ENCODE measurements at places on chromosomes 5 and 9.
A peak's percentile ranks its signal among the peaks of the same experiment; 100 is the strongest.

GRCh38 chr9:7970681-7971330, 171.2 kb upstream of the DMAC1 start:
- no peak for DNase-seq

DNA sequence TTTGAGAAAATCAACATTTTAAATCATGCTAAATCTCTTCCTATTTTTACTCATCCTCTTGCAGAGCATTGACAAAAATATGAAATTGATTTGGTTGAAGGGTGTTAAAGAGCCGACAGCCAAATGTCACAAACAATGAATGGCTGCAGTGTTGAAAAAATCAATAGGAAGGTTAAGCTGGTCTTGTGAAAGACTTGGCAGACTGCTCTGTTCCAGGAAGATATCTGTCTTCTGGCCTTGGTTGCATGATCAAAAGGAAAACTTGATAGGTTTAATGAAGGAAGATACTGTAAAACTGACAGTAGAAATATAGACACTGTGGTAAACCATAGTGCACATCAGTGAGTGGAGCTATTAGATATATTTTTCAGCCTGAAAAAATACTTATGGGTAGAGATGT, 103.6 kb downstream of the PBX3 start:
- no peak for DNase-seq

- DNase-seq = no peak
Measured at GRCh38 chr5:5145651-5146529, 5.8 kb downstream of the ADAMTS16 start.

- no peak for DNase-seq
Measured at GRCh38 chr5:73917433-73917832, 291.4 kb downstream of the ARHGEF28 start.

DNA sequence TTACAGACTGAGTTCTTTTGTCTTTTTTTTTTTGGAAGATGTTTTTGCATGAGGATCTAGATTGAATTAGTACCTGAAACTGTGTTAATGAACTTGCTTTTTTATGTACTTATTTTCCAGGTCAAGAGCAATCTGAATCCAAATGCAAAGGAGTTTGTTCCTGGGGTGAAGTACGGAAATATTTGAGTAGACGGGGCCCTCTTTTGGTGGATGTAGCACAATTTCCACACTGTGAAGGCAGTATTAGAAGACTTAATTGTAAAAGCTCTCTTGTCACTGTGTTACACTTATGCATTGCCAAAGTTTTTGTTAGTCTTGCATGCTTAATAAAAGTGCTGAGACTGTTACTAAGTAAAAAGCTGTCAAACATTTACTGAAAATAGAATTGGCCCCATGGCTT, 14.5 kb downstream of the SLC23A1 start:
- DNase-seq = no peak

GRCh38 chr9:7974335-7974960, 174.9 kb upstream of the DMAC1 start:
- DNase-seq = no peak

- no peak for DNase-seq
Measured at GRCh38 chr5:80072103-80073073, 37.2 kb downstream of the THBS4 start.

DNA sequence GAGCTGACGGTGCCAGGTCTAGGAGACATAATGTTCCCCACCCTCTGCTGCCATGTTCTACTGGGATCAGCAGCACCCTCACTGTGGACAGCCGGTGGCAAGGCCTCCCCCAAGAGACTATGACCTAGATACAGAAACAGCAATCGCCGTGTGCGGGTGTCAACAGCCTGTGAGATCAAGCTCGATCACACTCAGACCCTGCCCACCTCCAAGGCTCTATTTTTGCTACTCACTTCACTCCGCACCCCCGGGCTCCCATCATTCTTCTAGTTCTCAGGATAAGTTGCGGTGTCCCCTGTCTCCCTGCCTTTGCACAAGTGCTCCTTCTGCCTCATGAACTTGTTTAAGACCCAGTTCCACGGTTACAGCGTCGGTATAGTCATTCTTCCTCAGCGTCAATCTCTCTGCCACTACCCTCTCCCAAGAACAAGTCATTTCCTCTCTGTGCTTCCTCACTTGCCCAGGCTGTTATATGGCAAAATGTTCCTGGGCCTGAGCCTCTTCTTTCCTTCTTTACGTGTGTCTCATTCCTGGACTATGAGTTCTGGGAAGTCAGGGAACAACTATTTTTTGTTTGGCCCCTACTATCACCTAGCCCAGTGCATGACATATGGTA, 5.4 kb upstream of the DOCK8 start:
- no peak for DNase-seq

DNA sequence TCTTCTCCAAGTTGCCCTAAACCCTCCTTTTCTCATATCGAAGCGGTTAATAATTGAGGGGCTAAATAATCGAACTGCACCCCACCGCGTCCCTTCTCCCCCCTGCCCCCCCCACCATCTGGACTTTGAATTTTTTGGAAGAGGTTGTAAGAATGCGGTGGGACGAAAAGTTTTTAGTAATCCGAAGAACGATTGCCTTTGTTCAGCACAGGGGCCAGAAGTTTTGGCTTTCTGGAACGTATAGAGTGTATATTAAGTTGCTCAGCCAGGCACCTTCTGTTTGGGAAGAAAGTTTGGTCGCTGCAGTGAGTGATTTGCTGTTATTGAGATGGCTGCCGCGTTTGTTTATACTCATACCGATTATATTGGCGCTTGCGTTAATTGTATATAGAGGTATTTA, 518 bp downstream of the ERBIN start:
- no peak for DNase-seq

DNA sequence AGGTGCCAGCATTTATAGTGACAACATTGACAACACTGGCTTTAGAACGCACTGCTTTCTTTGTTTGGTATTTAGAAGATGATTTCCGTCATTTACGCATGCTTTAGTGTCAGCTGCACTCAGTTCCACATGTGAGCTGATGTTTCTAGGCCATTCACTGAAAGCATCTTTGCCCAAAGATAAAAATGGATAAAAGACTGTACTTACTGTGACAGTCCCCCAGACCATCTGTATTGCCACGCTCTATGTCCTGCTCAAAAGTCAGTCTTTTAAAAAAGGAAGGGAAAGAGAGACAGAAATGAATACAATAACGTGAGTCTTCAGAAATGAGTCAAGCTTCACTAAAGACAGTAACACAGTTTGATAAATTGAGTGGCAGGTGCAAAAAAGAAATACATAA, 99.3 kb downstream of the SEMA6A start:
- no peak for DNase-seq

DNA sequence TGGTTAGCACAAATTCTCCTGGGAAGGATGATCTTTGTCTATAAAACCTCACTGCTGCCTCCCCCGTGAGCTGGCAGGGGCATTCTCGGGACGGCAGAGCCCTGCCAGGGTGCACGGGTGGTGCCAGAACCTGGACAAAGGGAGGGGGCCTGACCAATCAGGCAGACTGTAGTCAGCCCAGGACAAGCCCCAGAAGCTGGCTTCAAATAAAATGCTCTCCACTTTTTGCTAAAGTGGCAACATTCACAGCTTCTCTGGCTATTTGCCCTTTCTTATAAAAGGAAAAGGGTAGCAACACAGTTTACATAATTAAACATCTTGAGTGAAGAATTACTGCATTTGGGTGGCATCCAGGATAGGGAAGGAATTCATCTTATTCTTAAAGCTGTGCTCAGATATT, 14.4 kb downstream of the IL9 start:
- no peak for DNase-seq

- no peak for DNase-seq
Measured at GRCh38 chr5:142939884-142940283, 169.7 kb downstream of the ARHGAP26 start.

DNA sequence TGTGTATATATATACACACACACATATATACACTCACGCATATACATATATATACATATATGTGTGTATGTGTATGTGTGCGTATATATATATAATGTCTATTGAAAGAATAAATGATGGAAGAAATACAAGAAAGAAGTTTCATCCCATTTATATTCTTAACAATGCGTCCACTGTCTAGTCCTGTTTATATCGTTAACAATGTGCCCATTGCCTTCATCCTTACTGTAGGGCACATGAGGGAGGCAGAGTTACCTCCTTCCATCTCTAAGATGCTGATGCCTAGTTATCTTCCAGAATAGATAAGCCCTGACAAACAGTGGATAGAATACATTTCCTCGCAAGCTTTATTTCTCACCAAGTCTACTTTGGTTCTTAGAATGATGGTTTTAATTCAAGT, 389.8 kb upstream of the SEMA6A start:
- no peak for DNase-seq

DNA sequence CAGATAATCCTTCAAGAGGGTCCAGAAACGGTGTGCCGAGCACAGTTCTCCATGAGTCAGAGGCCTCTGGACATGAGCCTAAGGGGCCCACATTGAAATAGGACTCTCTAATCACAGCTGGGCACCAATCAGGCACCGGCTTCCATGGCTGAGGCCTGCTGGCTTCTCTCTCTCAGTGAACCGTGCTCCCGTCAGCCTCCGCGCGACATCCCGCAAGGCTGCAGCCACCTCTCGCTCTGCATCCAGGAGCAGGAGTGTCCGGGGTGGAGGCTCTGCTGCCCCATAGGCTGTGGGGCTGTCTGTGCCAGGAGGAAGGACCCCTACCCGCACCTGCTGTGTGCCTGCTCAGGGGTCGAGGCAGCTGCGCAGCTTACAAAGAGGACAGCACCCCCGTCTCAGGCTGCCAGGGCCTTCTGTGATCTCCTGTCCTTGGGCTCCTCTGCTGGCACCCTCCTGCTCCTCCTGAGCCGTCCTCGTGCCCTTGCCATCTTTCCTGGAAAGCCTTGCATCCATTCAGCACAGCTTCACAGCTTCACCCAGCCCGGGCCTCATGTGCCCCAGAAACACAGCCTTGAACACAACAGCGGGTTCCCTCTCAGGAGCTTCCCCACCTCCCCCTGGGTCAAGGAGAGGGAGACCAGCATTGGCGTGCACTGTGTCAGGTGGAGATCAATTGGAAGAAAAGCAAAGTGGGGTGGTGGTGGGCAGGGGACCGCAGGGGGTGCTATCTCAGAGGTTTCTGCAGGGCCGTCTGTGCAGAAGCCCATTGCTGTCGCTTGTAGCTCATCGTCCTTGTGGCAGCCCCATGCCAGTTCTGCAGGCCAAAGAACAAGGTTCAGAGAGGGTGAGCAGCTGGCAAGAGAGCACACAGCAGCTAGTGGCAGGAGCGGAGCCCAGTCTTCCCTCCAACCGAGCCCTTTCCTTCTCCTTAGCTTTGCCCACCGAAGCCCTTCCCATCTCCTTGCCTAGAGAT, 22.8 kb upstream of the FCN1 start:
- no peak for DNase-seq

- no peak for DNase-seq
Measured at GRCh38 chr9:70987986-70988385, 133.4 kb downstream of the TRPM3 start.

- no peak for DNase-seq
Measured at GRCh38 chr5:6705959-6706358, 7.3 kb upstream of the TENT4A start.

DNA sequence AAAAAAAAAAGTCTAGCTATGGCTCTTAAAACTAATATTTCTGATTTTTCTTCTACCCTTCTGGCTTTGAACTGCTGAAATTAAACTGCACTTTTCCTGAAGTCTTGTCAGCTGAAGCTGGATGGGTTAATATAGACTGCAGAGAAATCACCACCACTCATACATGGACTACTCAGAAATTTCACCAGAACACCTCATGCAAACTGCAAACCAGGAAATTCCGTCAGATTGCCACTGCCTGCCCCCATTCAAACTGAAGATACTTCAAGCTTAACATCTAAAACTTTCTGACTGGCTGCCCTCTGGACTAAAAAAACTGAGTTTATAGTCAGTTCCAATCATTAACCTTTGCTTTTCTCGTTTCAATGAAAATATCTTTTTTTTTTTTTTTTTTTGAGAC, 11.6 kb upstream of the ANXA2R start:
- DNase-seq = no peak

DNA sequence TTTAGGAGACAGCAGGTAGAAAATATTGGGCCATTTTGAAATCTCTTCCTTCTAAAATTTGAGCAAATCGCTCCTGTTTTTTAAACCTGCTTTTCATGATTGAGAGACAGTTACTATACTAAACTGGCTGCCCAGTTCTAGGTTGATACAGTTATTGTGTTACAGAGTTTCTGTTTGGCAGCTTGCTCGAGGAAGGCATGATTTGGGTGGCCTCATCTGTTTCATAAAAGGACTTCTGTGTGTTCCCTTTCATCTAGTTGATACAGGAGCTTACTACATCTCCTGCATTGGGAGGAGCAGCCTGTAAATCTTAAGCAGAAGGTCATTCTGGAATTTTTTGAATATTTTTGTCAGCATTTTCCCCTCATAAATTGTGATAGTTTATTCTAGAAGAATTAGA, 14.2 kb downstream of the HSPA4 start:
- no peak for DNase-seq

DNA sequence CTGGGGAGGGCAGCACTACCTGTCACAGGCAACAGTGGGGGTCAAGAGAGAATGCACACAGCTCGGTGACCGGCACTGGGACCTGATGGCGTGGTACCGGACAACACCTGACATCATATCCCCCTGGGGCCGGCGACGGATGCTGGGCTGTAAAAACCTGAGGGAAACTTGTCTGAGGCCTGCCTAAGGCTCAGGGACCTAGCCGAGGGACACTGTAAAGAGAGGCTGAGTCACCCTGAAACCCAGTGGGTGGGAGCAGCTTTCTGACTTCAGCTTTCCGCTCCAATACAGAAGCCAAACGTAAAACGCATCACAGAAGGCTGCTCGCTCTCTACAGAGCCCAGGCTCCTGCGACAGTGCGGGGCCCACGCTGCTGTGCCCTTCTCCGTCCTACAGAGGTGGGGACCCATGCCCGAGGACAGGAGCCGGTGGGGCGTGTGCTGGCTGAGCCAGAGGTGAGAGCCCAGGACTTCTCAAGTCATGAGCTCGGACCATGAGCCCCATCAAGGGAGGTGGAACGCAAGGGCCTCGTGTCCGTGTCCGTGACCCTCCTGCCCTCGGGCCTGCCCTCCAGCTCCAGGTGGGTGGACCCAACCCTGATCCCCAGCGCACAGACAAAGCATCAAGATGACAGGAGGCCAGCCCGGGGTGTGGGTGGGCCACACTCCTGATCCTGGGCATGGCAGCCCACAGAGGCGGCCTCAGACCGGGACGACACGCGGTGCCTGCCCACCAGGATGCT, 5.3 kb downstream of the RALGDS start:
- peak; percentile 49 for DNase-seq

DNA sequence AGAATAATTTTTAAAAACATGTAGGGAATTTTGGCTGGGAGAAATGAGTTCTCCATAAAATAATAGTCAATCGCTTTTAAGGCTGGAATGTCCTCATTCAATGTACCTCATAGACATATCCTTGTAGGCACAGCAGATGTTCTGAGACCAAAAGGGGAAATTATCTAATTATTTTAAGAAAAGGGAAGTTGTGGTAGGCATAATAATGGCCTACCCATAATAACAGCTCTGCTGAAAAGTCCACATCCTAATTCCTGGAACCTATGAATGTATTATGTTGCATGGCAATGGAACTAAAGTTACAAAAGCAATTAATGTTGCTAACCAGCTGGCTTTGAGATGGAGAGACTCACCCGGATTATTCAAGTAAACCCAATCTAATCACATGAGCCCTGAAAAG, 216.1 kb downstream of the TRIM36 start:
- DNase-seq = no peak

All from lower lobe of right lung (tissue), 2 donors.